ENCODE measurements at places on chromosomes 6 and 20. TPM values are rescaled to one million over a fixed set of nuclear protein-coding genes. Genes with fewer than 3 reads are reported as not detected.

The C2 gene
- 2.0 TPM for total RNA-seq

The RREB1 gene
- total RNA-seq: 43.4 TPM

The CENPW gene
- 0.72 TPM for total RNA-seq

The RALGAPA2 gene
- total RNA-seq: 26.8 TPM

The HLA-DMA gene
- total RNA-seq: 14.7 TPM

The DLK2 gene
- total RNA-seq: 1.1 TPM

The OPRM1 gene
- total RNA-seq: not detected

The KIF3B gene
- total RNA-seq: 16.3 TPM

The OTOR gene
- total RNA-seq: not detected

The GMEB2 gene
- 7.2 TPM for total RNA-seq

The C20orf141 gene
- not detected for total RNA-seq

The PTCRA gene
- not detected for total RNA-seq

The RNF39 gene
- not detected for total RNA-seq

The CARMIL1 gene
- 2.2 TPM for total RNA-seq

The CALHM5 gene
- 1.1 TPM for total RNA-seq

The SAPCD1 gene
- total RNA-seq: 0.64 TPM

The PRND gene
- 0.13 TPM for total RNA-seq

The OLIG3 gene
- total RNA-seq: not detected

The LY6G5C gene
- total RNA-seq: 2.8 TPM

The RBBP8NL gene
- total RNA-seq: not detected

The ECT2L gene
- 4.8 TPM for total RNA-seq

The NANP gene
- total RNA-seq: 2.7 TPM

The ULBP3 gene
- total RNA-seq: 2.1 TPM

The PLCB1 gene
- 7.9 TPM for total RNA-seq

The TP53TG5 gene
- total RNA-seq: 0.76 TPM

The ORC3 gene
- 26.6 TPM for total RNA-seq

The MEP1A gene
- total RNA-seq: not detected

The ADGRG6 gene
- 3.6 TPM for total RNA-seq

The GTF3C6 gene
- total RNA-seq: 104 TPM

The GJA10 gene
- not detected for total RNA-seq

The KHDRBS2 gene
- total RNA-seq: 0.15 TPM

The RAB23 gene
- 9.5 TPM for total RNA-seq

The FOXS1 gene
- total RNA-seq: 1.4 TPM

The CNR1 gene
- 0.38 TPM for total RNA-seq

The HLA-DRB5 gene
- total RNA-seq: 77.1 TPM

The PRR18 gene
- not detected for total RNA-seq

The FILIP1 gene
- 112 TPM for total RNA-seq

The SYNDIG1 gene
- 12.7 TPM for total RNA-seq

The REV3L gene
- 13.1 TPM for total RNA-seq

The KLHDC3 gene
- total RNA-seq: 79.5 TPM

The PBOV1 gene
- not detected for total RNA-seq

The LPIN3 gene
- 18.4 TPM for total RNA-seq

The EPB41L1 gene
- 13.3 TPM for total RNA-seq

The KIAA1755 gene
- 2.7 TPM for total RNA-seq

The THBS2 gene
- 8.6 TPM for total RNA-seq

The HSPA12B gene
- total RNA-seq: 14.7 TPM

The RAB5IF gene
- total RNA-seq: 45.3 TPM

The HTR1B gene
- total RNA-seq: not detected

The PROKR2 gene
- total RNA-seq: not detected

The DIDO1 gene
- 35.3 TPM for total RNA-seq

All from heart right ventricle (tissue), 16 donors.